ENCODE measurements at places on chromosomes 12 and 14. TPM values are rescaled to one million over a fixed set of nuclear protein-coding genes. Genes with fewer than 3 reads are reported as not detected.
A peak's percentile ranks its signal among the peaks of the same experiment; 100 is the strongest.

Gene BATF
- 2.7 TPM for total RNA-seq

Gene ULK1
- total RNA-seq, result 140 TPM

Gene FAM186B
- total RNA-seq, result 0.64 TPM

Gene EGLN3
- 125 TPM for total RNA-seq

- no peak overlapping the region for H3K27ac ChIP-seq
- peaks cover 4% of the 10 kb centered on the region for H3K4me1 ChIP-seq
- no peak overlapping the region for H3K4me3 ChIP-seq
- no peaks in the 10 kb centered on the region for H3K27me3 ChIP-seq
- no peak for DNase-seq
These were observed 75.0 kb downstream of the ACADS start for GRCh38 chr12:120800665-120801064.

GRCh38 chr12:110465024-110465423 is 3.0 kb downstream of the GPN3 start:
- peaks cover 33% of the 10 kb centered on the region for H3K4me1 ChIP-seq
- no peak overlapping the region for H3K27ac ChIP-seq
- DNase-seq, result no peak
- H3K4me3 ChIP-seq, result no peak overlapping the region

- H3K27me3 ChIP-seq, result no peaks in the 10 kb centered on the region
- no peak overlapping the region for H3K4me3 ChIP-seq
- H3K36me3 ChIP-seq, result no peaks in the 10 kb centered on the region
- peak; percentile 67 for DNase-seq
- no peak overlapping the region for H3K27ac ChIP-seq
- H3K4me1 ChIP-seq, result peaks cover 30% of the 10 kb centered on the region
These were observed 41.9 kb downstream of the SLC6A12 start for GRCh38 chr12:171743-172676.

DNA sequence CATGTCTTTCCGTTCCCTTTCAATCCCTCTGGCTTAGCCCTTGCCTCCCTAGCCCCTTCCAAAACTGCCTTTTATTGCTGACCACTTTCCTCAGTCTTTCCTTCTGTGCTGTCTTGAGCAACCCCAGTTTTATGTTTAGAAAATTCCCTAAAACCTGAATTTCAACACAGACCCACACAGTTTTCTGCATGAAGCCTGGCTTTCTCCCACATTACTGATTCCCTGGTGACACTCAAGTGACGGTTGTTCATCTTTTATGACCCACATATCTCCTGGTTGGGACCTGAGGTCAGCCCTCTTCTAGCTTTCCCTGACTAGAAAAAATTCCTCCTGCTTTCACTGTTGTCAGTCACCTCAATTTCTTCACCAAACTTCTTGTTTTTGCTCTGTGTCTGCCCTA is 21.0 kb downstream of the FGD4 start:
- H3K27me3 ChIP-seq, result no peaks in the 10 kb centered on the region
- H3K4me3 ChIP-seq, result no peak overlapping the region
- no peaks in the 10 kb centered on the region for H3K4me1 ChIP-seq
- DNase-seq, result no peak

GRCh38 chr14:37864861-37865718 is 269.7 kb downstream of the TTC6 start:
- no peaks in the 10 kb centered on the region for H3K4me1 ChIP-seq
- no peak overlapping the region for H3K27ac ChIP-seq
- peak; percentile 12 for DNase-seq
- no peak overlapping the region for H3K4me3 ChIP-seq
- no peaks in the 10 kb centered on the region for H3K27me3 ChIP-seq
- H3K36me3 ChIP-seq, result no peaks in the 10 kb centered on the region

GRCh38 chr12:131052063-131052781 is 98.5 kb downstream of the ADGRD1 start:
- H3K4me1 ChIP-seq, result no peaks in the 10 kb centered on the region
- H3K27me3 ChIP-seq, result no peaks in the 10 kb centered on the region
- H3K36me3 ChIP-seq, result no peaks in the 10 kb centered on the region
- no peak overlapping the region for H3K27ac ChIP-seq
- no peak for DNase-seq
- H3K4me3 ChIP-seq, result no peak overlapping the region

GRCh38 chr12:90163975-90164374 is 455.3 kb upstream of the ATP2B1 start:
- H3K27ac ChIP-seq, result no peak overlapping the region
- H3K36me3 ChIP-seq, result no peaks in the 10 kb centered on the region
- DNase-seq, result no peak
- no peaks in the 10 kb centered on the region for H3K4me1 ChIP-seq
- no peak overlapping the region for H3K4me3 ChIP-seq

Data from transverse colon (tissue), 4 donors.